ENCODE measurements at places on chromosomes 13 and 19. TPM values are rescaled to one million over a fixed set of nuclear protein-coding genes. Genes with fewer than 3 reads are reported as not detected.

Gene FXYD1
- not detected for polyA plus RNA-seq

Gene GNA15
- not detected for polyA plus RNA-seq

Gene DEDD2
- polyA plus RNA-seq, result 69.9 TPM

Gene TNFSF13B
- polyA plus RNA-seq, result 0.50 TPM

Gene NTF4
- not detected for polyA plus RNA-seq

Gene RFX1
- polyA plus RNA-seq, result 3.0 TPM

Gene KCNN4
- polyA plus RNA-seq, result not detected

Gene PSG2
- polyA plus RNA-seq, result not detected

Gene LILRB3
- not detected for polyA plus RNA-seq

Gene TMEM272
- 0.76 TPM for polyA plus RNA-seq

Gene BICRA
- polyA plus RNA-seq, result 3.4 TPM

Gene OR7D2
- polyA plus RNA-seq, result 0.09 TPM

Gene NLRP7
- not detected for polyA plus RNA-seq

Gene MYO1F
- polyA plus RNA-seq, result 0.40 TPM

Gene LILRB4
- polyA plus RNA-seq, result not detected

Gene FCAR
- not detected for polyA plus RNA-seq

Gene MUC16
- polyA plus RNA-seq, result not detected

Gene ZNF813
- 2.6 TPM for polyA plus RNA-seq

Gene PPP1R13L
- not detected for polyA plus RNA-seq

Gene KANK2
- 0.25 TPM for polyA plus RNA-seq

Gene MBD3L3
- not detected for polyA plus RNA-seq

Gene SIGLEC10
- polyA plus RNA-seq, result not detected

Gene PRTN3
- not detected for polyA plus RNA-seq

Gene IL4I1
- polyA plus RNA-seq, result not detected

Gene NUP58
- polyA plus RNA-seq, result 150 TPM

Gene VSTM1
- polyA plus RNA-seq, result not detected

Gene ZNF528
- polyA plus RNA-seq, result 51.7 TPM

Gene KL
- polyA plus RNA-seq, result 0.09 TPM

Gene KLHL26
- 4.7 TPM for polyA plus RNA-seq

Gene TNFSF11
- polyA plus RNA-seq, result not detected

Gene RELB
- polyA plus RNA-seq, result 1.0 TPM

Gene HS6ST3
- polyA plus RNA-seq, result 10.9 TPM
